NCI-H1105 treated with DMSO at 0.1 percent for 48 hours (cell line): ENCODE measurements at places on chromosomes 7 and 10.

DNA sequence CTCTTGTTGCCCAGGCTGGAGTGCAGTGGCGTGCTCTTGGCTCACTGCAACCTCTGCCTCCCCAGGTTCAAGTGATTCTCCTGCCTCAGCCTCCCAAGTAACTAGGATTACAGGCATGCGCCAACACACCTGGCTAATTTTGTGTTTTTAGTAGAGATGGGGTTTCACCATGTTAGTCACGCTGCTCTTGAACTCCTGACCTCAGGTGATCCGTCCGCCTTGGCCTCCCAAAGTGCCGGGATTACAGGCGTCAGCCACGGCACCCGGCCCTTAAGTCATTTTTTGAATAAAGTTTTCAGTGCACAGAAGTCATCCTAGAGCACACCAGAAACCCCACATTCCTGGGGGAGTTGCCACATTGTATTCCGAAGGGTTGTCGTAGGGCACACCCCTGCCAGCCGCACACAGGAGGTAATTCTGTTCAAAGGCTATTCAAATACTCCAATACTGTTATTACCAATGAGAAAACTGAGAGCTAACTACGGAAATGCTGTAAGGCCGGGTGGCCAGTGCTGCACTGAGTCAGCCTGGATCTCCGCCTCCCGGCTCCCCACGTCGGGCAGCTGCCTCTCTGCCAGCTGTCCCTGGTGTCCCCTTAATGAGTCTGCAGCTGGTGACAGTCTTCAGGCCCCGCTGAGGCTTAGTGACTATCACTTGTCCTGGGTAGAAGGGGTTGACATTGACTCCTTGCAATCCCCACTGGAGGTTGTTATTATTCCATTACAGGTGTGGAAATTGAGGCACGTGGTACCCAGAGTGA is 8.6 kb upstream of the RFC2 start:
- DNase-seq: no peak

DNA sequence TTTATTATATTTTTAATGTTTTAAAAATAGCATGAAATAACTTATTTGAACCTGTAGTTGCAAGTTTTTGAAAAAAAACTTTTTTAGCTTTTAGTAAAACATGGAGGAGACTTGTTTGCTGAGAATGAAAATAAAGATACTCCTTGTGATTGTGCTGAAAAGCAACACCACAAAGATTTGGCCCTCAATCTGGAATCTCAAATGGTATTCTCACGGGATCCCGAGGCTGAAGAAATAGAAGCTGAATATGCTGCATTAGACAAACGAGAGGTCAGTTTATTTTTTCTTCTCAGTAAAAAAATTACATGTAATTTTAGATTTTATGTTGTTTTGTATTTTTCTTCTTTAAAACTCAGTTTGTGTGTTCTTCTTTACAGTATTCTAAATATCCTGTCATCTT is 73.5 kb downstream of the ANKIB1 start:
- DNase-seq: no peak

DNA sequence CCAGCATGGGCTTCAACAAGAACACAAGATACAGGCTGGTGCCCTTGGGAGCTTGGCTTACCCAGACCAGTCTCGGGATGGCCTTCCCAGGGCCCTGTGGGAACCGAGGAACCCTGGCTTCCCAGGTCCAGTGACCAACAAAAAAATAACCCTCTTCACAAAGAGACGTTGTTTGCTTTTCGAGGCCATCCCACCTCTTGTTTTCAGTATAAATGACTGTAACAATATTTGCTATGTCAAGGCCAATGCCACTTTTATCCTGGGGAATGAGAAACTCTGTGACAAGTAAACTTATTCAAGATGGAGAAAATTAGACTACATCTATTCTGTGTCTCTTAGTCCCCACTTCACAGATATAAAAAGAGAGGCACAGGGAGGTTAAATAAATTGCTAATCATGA is 138.8 kb downstream of the PRPF18 start:
- DNase-seq: no peak

GRCh38 chr7:57256637-57257375 is 124.6 kb upstream of the ZNF479 start:
- DNase-seq: no peak

- DNase-seq: no peak
Measured at GRCh38 chr7:2493205-2494164, 17.3 kb upstream of the GRIFIN start.

GRCh38 chr10:102982296-102982695 is 64.2 kb downstream of the CNNM2 start:
- no peak for DNase-seq

DNA sequence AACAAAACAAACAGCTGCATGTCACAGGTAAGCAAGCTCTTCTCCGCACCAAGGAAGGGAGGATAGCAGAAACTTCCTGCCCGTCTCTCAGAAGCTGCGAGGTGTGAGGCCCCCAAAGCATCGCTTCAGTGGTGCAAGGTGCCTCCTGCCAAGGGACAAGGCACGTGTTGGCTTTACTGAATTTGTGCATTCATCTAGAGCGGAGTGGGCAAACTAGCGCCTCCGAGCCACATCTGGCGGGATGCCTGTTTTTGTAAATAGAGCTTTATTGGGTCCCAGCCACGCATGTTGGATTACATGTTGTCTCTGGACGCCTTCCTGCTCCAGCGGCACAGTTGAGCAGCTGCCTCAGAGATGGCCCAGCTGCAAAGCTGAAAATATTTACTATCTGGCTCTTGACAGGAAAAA is 27.7 kb downstream of the PHYH start:
- peak; percentile 29 for DNase-seq
